ENCODE measurements at places on chromosomes 7 and 10.
A peak's percentile ranks its signal among the peaks of the same experiment; 100 is the strongest.

GRCh38 chr7:25926009-25926408, 226.0 kb upstream of the NFE2L3 start:
- DNase-seq = no peak

DNA sequence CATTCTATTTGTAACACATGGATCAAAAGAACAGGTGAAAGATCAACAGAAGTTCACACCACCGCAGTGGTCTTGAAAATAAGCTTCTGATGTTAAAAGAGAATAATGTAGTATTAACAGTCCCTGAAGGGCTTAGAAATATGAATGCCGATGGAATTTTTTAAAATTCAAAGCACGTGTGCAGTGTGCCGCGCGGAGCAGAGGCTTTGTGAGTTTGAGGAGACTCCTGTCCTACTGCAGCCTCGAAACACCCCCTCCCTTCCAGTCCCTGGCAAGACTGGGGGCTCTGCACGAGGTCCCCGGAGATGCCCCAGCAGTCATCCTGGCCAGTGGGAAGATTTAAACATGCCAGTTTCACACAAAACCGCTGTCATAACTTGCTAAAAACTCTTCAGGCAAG, 196.6 kb downstream of the DIP2C start:
- DNase-seq = no peak

- DNase-seq = no peak
Observed at GRCh38 chr7:150370612-150371071, 2.0 kb downstream of the REPIN1 start.

- no peak for DNase-seq
Observed at GRCh38 chr7:148211740-148212151, 378.8 kb upstream of the C7orf33 start.

- DNase-seq = no peak
Observed at GRCh38 chr7:43764039-43764761, 5.7 kb downstream of the BLVRA start.

GRCh38 chr7:22675917-22676343, 51.1 kb upstream of the IL6 start:
- no peak for DNase-seq

DNA sequence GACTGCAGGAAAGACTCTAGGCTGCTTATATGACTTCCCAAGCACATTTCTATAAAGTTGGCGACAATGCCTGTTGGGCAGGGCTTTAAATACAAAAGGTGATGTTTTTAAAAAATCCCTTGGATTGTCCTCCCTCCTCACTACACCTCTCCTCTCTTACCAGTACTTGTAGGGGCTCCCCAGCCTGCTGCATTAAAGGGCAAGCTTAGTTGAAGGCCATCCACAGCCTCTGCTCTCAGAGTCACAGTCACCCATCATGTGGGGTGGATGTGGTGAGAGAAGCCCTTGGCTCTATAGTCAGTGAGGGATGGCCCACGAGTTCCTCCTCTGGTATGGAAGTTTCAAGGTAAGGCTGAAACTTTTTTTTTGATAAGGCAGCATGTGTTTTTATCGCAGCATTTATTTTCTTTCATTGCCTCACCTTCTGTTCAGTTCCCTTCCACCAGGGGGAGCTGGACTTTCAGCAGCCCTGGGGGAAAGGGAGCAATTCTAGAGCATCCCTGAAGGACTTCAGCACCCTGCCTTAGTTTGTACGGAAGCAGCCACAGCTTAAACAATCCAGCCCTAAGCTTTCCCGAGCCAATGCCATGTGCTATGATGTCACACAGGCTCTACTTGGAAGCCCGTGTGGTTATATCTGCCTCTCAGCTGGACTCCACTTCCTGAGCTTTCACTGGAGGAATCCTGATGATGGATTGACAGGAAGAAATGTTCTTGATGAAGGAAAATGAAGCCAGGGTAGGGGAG, 131.9 kb downstream of the CALCR start:
- DNase-seq = no peak

DNA sequence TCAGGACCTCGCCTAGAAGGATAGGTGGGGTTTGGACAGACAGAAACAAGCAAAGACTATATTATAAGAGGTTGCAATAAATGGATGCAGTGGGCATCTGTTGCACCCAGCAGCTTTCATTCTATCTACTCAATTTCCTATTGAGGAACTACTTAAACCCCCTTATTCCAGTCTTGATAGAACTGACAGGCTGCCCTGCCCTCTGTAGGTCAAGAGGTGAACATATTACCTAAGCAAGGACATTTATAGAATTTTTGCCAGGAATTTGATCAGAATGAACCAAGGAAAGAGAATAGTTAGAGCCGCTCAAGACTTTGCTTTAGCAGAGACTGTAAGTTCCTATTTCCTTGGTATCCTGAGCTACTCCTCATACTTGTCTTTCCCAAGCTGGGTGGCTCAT, 9.5 kb downstream of the VTI1A start:
- no peak for DNase-seq

GRCh38 chr7:102125127-102125596, 161.5 kb upstream of the SH2B2 start:
- no peak for DNase-seq

- DNase-seq = no peak
Observed at GRCh38 chr7:108450160-108450559, 6.1 kb downstream of the NRCAM start.

GRCh38 chr7:40332516-40332915, 197.7 kb downstream of the SUGCT start:
- no peak for DNase-seq

DNA sequence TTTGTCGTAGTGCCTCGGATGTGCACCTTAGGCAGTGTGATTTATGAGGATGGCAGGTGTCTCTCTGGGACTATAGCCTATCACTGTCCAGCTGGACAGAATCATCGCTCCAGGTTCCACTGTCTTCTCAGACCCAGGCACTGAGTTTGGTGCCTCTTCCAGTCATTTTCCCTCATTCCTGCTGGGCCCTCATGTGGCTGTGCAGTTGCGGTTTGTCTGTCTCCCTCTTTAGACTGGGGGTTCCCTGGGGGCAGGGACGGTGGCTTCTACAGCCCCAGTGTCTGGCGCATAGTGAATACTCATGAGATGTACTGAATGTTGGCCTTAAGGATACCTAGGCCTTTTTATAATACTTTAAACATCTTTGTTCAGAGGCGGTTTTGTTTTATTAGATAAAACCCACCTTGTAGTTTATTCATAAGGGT, 28.9 kb downstream of the CCM2 start:
- no peak for DNase-seq

DNA sequence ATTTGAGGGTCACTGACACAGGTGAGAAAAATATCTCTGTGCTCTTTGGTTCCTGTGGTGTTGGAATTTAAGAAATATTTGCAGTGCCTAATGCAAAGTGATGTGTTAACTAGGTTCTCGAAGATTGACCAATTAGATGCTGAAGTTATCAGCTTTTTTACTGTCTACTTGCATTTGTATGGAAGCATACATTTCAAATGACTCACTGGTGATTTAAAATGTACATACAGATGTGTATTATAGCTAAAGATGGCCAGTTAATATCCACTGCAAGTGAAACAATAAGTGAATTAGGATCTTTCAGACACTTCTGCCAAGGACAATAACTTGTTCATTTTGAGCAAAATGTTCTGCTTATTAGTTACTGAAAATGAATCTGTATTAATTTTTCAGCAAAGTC, 205.0 kb downstream of the FANK1 start:
- DNase-seq = no peak

GRCh38 chr7:2817456-2817855, 26.7 kb downstream of the GNA12 start:
- no peak for DNase-seq

GRCh38 chr10:71527135-71527534, 130.4 kb downstream of the CDH23 start:
- no peak for DNase-seq

DNA sequence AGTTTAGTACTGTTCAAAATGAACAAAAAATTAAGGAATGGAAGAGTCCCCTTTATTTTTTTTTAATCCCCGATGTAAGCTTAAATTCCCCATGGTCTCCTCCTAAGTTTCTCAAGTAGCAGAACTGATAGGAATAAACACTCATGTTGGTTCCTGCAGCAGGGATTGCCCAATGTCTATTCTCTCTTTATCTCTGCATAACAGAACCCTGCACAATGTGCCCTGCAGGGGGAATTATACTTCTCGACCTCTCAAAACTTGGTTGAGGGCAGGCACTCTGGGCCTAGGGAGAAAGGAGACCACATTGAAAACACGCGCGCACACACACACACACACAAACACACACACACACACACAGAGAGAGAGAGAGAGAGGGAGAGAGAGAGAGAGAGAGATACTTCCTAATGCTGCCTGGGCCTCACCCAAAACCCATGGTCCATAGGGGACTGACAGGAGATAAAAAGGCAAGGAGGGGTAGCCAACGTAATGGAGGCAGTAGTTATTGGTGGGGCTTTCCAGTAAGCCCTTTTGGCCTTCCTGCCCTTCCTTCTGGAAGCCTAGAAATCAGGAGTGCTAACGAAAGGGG, 22.7 kb downstream of the JAZF1 start:
- DNase-seq = no peak

GRCh38 chr10:76329891-76330575, 898.6 kb downstream of the LRMDA start:
- DNase-seq = no peak

DNA sequence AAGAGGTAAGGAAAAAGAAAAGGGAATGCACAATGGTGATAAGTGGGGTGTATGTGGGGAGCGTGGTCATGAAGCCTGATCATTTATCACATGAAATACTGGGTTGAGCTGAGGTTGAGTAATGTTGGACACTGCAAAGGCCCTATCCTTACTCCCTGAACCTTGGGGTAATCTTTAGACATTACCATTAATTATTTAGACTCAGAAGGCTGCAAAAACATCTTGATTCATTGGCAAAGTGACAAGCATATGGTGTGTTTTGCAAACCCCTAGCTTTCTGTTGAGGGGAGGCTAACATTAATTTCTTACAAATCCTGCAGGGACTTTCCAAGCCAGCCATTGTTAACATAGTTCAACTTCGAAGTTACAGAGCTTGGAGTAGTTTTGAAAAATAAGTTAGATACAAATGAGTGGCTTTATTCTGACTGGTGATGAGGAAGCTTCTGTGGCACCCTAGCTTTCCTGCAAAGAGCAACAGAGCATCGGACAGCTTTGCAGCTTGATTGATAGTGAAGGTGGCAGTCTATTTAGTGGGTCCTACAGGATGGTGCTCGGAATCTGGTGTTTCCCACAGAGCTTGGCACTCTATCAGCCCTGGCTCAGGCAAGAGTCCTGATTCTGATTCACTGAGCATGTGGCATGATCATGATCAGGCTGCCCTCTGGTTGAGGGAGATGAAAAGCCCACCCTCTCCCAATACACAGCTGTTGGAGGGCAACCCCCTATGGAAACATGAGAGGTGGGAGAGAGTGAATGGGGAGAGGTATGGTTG, 153.7 kb upstream of the NPVF start:
- DNase-seq = no peak

GRCh38 chr7:76358481-76359110, at the start of gene YWHAG:
YWHAG (minus strand) TSS chr7:76358991; CDS start chr7:76358808, 183 bp downstream.
- peak; percentile 85 for DNase-seq

- no peak for DNase-seq
Observed at GRCh38 chr7:146094356-146094755, 22.2 kb upstream of the CNTNAP2 start.

DNA sequence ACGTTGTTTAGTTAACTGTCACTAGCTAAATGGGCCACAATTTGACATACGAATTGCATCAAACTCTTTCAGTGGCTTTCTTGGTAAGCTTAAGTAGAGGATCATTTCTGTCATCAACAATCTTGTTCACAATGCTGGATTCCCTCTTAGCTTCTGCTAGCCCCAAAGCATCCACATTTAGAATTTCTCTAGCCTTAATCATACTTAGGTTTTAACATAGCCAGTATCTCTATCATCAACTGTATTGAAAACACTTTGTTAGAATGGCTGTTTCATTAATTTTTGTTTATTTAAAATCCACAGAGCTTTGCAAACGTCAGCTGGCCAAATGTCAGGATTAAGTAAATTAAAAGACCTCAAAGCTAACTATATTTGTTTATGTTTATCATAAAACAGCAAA, 41.1 kb downstream of the ABRAXAS2 start:
- DNase-seq = no peak

GRCh38 chr7:144122876-144123275, at the start of gene OR2A14:
OR2A14 (plus strand) TSS chr7:144123176; CDS start chr7:144129113, 5,937 bp downstream.
- DNase-seq = no peak

GRCh38 chr7:33578881-33579672, 326.3 kb upstream of the BMPER start:
- no peak for DNase-seq

- DNase-seq = no peak
Observed at GRCh38 chr7:102836191-102836919, 76.4 kb upstream of the LRRC17 start.

DNA sequence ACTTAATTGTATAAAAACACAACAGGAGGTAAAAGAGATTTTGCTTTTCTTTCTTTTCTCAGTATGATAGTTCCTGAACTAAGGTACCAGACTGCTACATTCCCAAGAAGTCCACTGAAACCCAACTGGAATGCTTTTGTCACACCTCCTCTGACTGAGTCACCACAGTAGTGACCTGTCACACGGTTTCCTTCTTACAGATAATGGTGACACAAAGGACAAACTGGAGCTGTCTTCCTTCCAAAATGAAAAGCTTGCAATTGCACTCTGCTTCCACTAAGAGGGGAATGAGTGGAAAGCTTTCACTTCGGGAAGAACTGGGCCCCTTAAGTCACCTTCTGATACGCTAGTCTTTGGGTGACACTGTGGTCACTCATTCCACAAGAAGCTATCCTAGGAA, 122.2 kb downstream of the KMT2E start:
- DNase-seq = no peak

GRCh38 chr7:21140622-21141021, 287.3 kb upstream of the SP4 start:
- no peak for DNase-seq

- DNase-seq = no peak
Observed at GRCh38 chr10:124062390-124062789, 31.0 kb downstream of the CHST15 start.

DNA sequence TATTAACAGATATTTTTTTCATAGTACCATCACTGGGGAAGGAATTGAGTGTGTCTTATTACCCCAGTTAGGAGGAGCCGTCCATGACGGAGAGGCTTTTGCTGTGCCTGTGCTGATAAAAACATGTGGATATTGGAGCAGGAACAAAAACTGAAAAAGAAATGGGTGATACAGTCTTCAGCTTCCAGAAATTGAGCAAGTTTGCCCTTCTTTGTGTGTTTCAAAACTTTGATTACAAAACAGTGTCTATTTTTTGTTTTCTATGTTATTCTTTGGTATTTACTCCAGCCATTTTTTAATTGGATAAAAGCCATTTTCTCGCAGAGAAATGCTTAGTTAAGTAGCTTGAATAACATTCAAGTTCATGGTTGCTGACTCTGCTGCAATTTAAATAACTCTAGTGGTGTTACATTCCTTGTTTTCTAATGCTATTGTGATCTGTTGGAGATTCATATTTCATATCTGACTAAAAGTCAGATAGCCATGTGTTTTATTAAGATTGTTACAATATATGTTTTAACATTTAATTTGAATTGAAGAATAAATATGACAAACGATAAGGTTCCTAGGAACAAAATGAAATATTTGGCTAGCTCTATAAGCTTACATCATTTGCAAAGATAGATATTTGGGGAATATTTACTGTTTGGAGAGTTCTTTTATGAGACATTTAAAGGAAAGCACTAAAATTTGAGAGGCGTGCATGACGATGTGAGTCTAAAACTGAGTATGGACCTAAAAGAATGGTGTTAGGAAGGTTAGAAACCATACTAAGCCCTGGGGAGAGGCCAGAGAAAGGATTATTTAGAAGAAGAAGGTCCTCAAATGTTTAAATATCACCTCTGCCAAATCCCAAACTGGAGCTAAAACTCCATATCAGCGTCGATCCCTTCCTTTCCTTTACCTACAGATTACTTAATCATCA, 747.3 kb upstream of the CELF2 start:
- DNase-seq = no peak

GRCh38 chr10:1939016-1939415, 201.7 kb upstream of the ADARB2 start:
- DNase-seq = no peak

- DNase-seq = no peak
Observed at GRCh38 chr7:47536661-47537611, 45.0 kb downstream of the TNS3 start.
